ENCODE measurements at places on chromosomes 4 and X. TPM values are rescaled to one million over a fixed set of nuclear protein-coding genes. Genes with fewer than 3 reads are reported as not detected.

DNA sequence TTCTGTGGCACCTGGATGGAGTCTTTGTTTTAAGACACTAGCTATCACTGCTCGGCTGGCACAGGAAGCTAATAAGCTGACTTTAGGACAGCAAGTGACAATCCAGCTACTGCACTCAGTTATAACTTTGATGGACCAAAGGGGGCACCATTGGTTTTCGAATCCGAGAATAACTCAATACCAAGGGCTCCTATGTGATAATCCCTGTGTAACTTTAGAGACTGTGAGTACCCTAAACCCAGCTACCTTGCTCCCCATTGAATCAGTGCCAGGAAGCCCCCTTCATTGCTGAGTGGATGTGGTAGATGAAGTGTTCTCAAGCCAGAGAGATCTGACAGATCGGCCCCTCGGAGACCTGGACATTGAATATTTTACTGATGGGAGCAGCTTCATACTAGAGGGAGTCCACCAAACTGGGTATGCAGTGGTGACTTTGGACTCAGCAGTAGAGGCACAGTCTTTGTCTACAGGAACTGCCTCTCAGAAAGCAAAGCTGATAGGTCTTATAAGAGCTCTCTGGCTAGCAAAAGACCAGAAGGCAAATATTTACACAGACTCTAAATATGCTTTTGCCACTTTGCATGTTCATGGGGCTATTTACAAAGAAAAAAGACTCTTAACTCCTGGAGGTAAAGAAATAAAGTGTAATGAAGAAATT, 35.5 kb upstream of the UGT2B7 start:
- peak; percentile 22 for DNase-seq

GRCh38 chr4:176077561-176077960, 11.9 kb downstream of the WDR17 start:
- no peak for DNase-seq

DNA sequence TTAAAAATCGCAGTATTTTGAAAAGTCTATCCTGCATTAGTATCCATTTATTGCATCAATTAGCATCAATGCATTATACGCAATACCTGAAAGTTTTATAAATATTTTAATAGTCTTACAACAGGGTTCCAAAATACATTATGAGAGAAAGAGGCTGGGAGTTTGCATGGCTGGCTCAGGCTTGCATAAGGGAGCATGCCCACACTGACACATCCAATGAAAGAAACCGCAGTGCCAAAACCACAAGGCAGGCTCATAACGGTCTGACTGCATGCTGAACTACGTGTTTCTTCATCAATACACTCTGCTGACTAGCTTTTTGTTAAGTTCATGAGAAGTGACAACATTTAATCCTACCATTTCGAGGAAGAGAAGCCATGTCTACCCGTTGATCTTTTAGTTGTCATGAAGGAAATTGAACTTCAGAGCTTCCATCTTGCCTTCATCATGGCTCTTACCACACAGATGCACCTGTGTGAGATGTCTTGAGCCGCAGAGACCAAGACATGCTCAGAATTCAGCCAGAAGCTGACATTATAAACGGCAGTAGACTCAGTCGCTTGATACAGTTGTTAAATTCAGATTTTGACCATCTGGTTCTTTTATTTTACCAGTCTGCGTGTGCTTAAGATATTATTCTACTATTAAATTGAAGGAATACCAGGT, 168.8 kb upstream of the FRG1 start:
- DNase-seq: no peak

DNA sequence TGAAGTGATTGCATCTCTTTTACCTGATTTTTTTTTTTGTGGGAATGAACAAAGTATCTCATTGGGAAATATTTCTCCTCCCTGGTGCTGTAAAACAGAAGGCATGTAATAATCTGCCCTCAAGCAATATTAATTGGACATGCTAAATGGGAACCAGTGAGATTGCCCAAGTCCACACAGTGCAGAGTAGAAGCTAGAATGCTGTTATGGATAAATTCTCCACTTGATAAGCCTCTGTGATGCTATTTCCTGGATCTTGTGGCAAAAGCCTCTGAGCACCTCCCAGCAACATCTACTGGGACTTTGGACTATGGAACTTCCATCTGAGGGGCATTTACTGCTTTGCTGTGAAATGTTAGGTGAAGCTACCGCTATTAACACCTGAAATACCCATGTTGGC, 46.9 kb upstream of the YTHDC1 start:
- no peak for DNase-seq

CABS1 gene
- not detected for total RNA-seq

GRCh38 chrX:51608766-51609165, 9.9 kb downstream of the CENPVL3 start:
- no peak for DNase-seq

DNA sequence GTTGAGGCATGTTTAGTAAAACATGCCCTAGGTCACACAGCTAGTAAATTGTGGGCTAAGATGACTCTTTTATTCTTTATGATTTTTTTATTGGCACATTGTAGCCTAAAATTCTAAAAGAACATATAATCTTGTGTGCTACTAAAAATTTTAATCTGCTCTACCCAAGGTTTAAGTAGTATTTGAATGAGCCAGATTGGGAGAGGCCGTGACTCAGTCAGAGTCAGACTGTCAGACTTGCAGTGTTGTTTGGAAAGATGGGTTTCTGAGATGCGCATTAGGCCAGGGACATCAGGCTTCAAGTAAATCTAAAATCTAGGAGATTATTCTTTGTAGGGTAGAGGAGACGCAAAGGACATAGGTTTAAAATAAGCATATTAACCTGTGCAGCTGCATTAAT, 30.7 kb upstream of the TMPRSS11E start:
- peak; percentile 61 for DNase-seq

GRCh38 chr4:158667651-158668198, 4.0 kb downstream of the C4orf46 start:
- DNase-seq: peak; percentile 58

BEX1 gene
- not detected for total RNA-seq

- DNase-seq: no peak
Observed at GRCh38 chr4:158538911-158539310, 17.2 kb downstream of the RXFP1 start.

GAB3 gene
- 2.0 TPM for total RNA-seq

DNA sequence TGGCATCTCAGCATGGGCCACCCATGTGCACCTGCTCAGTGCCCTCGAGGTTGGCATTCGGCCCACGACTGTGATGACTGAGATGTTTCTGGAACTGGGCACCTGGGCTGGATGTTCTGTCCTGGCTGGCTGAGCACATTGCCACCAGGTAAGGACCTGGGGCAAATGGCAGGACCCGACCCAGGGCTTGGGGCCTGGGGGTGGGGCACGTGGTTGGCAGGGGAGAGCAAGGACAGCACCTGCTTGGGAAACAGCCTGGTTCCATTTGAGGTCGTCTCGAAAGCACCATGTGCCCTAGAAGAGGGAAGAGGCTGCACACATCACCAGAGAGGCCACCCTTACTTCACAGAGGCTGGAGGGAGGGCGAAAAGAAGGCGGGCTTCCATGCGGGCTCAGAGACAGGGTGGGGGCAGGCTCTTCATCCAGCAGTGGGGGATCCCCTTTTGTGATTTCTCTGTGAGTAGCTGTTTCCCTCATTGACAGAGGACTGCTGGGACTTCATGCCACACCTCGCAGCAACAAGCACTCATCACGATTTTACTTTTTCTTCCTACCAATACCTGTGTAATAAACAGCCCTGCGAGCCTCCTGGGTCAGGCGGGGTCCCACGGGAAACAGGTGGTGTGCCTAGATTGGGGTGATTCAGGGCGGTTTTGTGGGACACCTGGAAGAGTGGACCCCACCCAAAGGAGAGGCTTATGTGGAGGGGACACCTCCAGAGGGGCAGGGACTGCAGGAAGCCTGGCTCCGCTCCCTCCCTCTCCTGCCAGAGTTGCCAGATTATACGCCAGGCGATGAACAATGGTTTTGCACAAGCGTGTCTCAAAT, 12.0 kb downstream of the TMEM187 start:
- DNase-seq: no peak

DNA sequence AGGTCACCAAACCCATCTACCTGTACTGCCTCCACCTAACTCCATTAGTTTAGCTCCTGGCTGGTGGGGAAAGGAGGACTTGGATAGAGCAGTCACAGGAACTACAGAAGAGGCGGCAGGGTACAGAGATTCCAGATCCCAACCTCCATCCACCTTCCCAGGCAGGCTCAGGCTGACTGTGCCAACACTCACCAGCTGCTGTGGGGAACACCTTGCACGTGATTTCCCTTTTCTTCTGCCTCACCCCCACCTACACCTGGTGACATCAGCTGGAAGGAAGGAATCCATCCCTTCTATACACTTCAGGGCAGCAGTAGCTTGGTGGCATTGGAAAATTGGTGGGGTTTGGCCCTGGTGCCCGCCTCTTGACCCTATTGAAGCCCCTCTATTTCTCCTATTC, 41.5 kb downstream of the EFNB1 start:
- DNase-seq: no peak

SPOCK3 gene
- total RNA-seq: not detected

DNA sequence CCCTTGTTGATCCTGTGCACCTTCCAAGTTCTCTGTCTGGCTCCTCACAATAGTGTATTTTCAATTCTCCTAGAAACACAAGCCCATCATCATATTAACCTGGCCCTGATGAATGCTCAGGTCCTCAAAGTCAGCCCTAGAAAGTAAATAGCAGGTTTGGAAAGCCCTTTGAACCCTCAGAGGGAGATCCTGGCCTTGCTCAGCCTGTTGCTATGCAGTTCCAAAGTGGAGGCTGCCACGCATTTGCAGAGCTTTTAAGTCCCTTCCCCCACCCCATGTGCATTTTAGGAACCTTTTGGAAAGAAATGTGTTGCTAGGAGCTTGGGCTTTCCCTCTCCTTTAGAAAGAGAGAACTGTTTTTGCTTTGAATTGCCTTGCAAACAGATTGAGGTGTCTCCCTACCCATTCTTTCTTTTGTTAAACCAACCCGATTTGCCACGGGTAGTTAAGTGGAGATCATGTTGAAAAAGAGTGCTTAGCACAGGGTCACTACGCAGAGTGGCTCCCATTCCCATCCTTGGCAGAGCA, 12.2 kb downstream of the MAMLD1 start:
- no peak for DNase-seq

GRCh38 chrX:68997911-68998310, 167.3 kb downstream of the PJA1 start:
- DNase-seq: peak; percentile 71

- peak; percentile 76 for DNase-seq
Observed at GRCh38 chrX:12901486-12901885, 4.9 kb upstream of the TLR8 start.

- DNase-seq: peak; percentile 13
Observed at GRCh38 chrX:23656091-23656490, 11.2 kb upstream of the PRDX4 start.

DNA sequence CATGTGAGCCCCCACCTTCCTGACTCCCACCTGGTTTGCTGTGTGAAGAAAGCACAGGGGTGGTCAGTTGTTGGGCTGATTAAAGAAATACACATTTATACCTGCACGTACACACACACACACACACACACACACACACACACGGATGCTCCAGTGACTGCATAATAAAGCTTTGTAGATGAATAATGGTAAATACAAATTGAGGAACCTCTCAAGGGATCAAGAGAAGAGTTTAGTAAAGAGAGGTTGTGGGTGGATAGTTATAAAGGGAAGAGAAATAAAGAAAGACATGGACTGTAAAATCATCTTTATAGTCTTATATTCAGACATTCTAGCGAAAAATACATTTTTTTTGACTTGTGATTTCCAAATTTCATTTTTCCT, 144.1 kb downstream of the MGST2 start:
- DNase-seq: no peak

- no peak for DNase-seq
Observed at GRCh38 chrX:50815120-50815519, 1.1 kb upstream of the SHROOM4 start.

- DNase-seq: no peak
Observed at GRCh38 chrX:151714362-151714761, 1.5 kb upstream of the FATE1 start.

GRCh38 chrX:118272242-118272641, 73.7 kb upstream of the WDR44 start:
- peak; percentile 42 for DNase-seq

DNA sequence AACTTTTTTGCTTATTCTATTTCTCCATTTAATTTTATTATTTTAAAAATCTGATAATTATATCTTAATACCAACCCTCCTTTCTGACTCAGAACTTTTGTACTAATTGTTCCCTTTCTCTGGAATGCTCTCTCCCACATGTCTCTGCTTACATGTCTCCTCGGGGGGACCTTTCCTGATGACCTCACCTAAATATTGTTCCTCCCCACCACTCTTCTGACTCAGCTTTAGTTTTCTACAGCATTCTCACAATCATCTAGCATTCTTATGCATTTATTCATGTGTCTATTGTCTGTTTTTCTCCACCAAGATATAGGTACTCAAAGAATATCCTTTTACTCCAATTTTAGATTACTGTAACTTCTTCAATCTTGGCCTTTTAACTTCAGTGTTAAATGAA, 128.7 kb downstream of the MSL3 start:
- peak; percentile 51 for DNase-seq

DNA sequence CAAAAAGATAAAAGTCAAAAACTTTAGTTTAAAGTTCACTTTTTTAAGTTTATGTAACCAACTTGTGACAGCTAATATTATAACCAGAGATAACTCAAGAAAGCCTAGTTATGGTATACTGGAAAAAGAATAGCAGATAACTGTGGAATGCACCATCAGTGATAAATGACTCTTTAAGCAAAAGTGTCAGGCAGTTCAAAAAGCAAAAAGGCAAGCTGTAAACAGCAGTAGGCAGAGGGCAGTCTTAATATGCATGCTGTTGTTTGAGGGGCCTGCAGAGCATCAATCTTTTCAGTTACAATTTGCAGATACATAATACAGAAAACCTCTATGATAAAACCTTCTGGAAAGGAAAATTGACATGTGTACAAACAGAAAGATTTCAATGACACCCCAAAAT, 81.8 kb upstream of the JADE1 start:
- DNase-seq: no peak

- no peak for DNase-seq
Observed at GRCh38 chr4:851701-852430, 25.9 kb upstream of the CPLX1 start.

DNA sequence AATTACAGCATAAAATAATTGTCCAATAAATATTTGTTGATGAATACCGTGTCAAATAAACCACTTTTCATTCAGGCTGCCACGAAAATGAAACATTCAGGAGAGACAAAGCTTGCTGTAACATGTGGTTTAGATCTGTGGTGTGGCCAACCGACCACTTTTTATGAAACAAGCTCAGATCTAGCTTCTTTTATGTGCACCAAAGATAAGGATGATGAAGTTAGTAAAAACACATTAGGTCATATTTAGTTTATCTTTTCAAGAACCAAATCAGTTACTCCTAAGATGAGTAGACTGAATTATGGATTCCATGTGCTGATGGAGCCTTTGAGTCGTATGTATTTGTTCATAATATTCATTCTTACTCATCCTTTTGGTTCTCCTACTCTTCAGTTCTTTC, 35.8 kb downstream of the STOX2 start:
- DNase-seq: no peak

CNGA1 gene
- not detected for total RNA-seq
